Head of caudate nucleus (tissue), 42 donors: ENCODE measurements at places on chromosomes 13 and 19.

DNA sequence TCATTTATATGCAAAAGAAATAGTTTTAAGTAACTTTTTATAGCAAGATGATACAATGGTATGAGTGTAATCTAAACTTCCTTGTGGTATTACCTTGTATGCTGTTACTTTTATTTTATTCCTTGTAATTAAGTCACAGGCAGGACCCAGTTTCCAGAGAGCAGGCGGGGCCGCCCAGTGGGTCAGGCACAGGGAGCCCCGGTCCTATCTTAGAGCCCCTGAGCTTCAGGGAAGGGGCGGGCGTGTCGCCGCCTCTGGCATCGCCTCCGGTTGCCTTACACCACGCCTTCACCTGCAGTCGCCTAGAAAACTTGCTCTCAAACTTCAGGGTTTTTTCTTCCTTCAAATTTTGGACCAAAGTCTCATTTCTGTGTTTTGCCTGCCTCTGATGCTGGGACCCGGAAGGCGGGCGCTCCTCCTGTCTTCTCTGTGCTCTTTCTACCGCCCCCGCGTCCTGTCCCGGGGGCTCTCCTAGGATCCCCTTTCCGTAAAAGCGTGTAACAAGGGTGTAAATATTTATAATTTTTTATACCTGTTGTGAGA is 10.2 kb downstream of the PLPPR3 start:
- no peak for DNase-seq

- no peak for DNase-seq
Observed at GRCh38 chr19:11252665-11253355, 9.5 kb downstream of the DOCK6 start.

DNA sequence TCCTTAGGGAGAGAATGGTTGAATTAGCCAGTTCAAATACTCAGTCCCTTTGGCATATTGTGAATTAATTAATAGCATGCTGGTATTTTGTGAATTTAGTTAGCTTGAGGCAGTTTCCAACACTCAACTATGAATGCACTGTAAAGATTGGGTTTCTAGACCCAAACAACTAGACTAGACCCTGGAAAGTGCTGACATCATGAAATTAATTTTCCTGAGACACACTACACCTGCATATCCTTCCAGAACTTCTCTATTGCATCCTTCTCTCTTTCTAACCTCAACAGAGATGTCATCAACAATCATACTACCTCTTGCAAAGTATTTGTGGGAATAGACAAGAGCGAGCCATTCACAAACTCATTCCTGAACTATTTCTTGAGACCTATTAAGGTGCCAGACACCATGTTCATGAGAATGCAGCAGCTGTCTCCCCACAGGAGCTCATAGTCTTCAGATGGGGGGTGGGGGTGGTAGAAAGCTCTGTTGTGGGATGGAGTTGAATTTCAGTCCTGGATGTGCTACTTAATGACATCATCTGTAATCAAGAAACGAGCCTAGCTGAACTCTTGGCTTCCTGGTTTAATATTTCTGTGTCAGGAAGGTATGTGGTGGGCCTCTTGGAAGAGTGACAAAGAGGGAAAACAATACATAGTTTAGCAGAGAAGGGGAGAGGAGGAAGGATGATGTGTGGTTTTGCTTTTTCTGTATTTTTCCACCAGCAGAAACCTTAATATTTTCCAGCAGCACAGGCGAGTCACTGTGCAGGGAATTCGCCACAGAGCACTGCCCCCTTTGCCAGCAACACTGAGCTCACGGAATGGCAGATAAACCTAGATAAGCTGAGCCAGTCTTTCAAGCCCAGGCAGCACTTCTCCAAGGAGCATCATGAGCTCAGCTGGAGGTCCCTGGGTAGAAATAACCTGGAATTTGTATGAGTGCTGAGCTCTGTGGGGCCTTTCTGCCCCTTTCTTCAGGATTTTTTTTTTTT is 53.1 kb upstream of the CYSLTR2 start:
- DNase-seq, result no peak

DNA sequence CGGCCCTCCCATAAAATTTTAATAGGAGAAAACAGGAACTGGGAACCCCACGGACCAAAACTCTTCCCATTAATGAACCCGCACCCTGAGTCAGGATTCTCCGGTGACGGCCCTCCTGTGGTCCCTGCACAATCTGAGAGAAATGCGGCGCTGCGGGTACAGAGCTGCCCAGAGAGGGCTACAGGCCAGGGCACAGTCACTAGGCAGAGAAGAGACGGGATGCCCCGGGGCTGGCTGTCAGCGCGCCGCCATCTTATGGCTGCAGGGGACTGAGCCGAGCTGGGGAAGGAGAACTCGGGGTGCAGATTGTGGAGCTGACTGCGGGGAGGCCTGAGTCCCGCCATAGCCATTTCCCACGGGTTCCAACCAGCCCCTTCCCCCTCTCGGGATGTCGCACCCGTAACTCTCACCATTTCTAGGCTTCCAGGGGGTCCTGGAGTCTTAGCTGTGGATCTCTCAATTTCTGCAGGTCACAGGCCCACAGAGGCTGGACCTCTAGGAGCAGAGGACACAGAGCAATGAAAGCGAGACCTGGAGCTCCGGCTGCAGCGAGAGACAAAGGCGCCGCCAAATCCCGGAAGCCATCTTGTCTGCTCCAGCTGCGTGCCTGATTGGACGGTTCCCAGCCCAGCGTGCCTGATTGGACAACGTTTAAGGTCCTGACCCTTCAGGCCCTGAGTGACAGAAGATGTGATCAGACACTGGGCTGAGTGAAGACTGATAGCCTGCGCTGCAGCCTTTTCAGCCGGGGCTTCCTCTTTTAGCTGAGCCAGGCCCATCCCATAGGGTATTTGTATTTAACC is at the start of gene ZNF675:
TSS of gene ZNF675 (minus strand) at position 592 of the 803 bp plus-strand sequence. CDS start at position 413, 179 bp downstream.
- peak; percentile 90 for DNase-seq

DNA sequence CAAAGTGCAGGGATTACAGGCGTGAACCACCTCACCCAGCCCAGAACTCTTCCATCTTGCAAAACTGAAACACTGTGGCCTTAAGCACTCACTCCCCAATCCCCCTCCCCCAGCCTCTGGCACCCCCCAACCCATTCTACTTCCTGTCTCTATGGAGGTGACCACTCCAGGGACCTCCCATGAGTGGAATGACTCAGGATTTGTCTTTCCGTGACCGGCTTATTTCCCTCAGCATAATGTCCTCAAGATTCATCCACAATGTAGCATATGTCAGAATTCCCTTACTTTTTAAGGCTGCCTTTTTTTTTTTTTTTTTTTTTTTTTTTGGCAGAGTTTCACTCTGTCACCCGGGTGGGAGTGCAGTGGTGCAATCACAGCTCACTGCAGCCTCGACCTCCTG is 3.6 kb upstream of the F2RL3 start:
- no peak for DNase-seq

GRCh38 chr13:108980237-108980636 is 350.8 kb downstream of the MYO16 start:
- no peak for DNase-seq

- no peak for DNase-seq
Observed at GRCh38 chr19:728011-728410, 19.3 kb downstream of the PALM start.

- DNase-seq, result peak; percentile 73
Observed at GRCh38 chr19:38274739-38275138, 10.4 kb downstream of the SPINT2 start.

DNA sequence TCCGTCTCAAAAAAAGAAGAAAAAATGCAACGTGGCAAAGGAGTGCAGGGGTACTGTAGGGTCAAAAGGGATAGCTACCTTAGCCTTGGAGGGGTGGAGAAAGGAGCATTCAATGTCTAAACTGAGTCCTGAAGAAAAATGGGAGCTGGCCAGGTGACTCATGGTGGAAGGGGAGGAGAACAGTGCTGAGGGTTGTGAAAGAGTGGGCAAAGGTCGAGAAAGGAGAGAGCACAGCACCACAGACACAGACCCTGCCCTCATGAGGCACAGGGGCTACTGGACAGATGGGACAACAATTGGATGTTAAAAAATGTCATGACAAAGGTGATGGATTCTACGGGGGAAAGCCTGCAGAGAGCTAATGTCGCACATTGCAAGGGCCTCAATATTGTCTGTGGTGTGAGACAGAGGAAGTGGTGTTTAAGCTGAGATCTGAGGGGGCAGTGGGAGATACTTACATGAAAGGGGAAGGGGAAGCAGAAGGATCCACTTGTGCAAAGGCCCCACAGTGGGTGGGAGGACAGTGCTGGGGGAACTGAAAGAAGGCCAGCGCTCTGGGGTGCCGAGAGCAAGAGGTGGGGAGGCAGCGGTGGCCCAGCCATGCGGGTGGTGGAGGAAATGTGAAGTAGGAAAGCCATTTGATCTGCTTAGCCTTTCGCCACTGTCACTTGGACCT is 42.9 kb upstream of the URAD start:
- DNase-seq, result peak; percentile 49

GRCh38 chr19:43692385-43692784 is 22.4 kb upstream of the PLAUR start:
- DNase-seq, result no peak

DNA sequence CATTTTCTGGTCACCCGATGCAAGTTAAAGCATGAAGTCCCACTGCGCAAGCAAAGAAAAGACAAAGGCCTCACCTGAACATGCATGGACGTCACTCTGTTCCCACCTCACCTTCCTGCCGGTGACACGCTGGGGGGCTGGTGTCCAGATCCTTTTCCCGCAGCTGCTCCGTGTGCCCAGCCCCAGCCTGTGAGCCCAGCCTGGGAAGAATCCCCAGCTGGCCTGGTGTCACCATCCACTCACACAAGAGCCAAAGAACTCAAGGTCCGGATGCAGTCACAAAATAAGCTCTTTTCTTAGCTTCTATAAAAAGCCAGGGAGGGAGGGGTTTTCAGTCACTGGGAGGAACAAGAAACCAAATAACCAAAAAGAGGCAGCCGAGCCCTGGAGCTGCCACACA is 249.9 kb downstream of the COL4A1 start:
- no peak for DNase-seq

- no peak for DNase-seq
Observed at GRCh38 chr19:50632151-50632835, 7.4 kb downstream of the SYT3 start.

DNA sequence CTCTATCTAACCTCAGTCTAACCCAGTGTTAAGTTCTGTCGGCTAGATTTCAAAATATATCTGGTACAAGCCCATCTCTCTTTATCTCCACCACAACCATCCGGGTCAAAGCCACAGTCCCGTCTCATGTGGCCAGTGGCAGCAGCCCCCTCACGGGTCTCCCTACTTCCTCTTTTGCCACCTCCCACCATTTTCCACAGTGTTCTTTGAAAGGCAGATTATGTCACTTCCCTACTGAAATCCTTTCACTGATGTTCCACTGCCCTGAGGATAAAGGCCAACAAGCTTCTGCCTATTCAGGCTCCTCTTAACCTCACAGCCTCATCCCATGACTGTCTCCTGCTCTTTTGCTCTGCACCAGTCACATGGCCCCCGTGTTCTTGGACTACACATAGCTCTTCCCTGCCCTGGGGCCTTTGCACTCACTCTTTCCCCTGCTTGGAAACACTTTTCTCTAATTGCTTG is 117.2 kb downstream of the UBL3 start:
- DNase-seq, result no peak

DNA sequence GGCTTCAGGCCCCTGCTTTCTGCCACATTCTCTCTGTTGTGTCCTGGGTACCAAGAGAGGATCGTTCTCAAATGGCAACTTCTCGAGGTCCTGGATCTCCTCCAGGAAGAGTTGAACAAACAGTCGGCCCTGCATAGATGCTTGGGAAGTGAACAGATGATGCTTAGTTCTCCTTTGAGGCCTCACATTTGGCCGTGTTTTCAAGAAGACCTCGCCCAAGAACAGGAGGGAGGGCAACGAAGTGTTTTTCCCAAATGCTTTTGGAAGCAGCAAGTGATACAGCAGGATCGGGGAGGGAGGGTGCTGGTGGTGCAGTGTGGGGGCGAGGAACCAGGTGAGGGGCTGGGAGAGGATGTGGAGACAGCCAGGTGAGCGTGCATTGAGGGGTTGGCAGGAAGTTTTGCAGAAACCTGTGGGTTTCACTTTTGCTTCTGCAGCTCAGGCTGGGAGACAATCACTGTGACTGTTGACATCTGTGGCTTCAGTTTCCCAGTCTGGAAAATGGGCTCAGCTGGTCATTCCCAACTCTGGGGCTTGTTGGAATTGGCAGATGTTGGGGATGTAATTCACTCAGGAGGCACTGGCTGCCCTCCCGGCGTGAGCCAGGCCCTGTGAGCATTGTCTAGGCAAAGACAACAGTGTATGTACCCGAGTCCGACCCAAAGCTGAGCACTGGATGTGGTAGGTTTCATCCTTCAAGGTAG is 21.6 kb downstream of the MAST3 start:
- DNase-seq, result peak; percentile 89

DNA sequence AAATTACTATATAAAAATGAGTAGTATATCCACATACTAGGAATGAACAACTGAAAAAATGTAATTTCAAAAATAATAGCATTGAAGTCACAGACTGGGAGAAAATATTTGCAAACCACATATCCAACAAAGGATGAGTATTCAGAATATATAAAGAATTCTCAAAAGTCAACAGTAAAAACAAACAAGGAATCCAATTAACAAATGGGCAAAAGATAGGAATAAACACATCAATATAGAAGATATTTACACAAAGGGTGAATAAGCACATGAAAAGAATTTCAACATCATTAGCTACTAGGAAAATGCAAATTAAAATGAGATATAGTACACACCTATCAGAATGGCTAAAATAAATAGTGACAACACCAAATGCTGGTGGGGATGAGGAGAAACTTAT is 37.0 kb downstream of the MYCBP2 start:
- no peak for DNase-seq

DNA sequence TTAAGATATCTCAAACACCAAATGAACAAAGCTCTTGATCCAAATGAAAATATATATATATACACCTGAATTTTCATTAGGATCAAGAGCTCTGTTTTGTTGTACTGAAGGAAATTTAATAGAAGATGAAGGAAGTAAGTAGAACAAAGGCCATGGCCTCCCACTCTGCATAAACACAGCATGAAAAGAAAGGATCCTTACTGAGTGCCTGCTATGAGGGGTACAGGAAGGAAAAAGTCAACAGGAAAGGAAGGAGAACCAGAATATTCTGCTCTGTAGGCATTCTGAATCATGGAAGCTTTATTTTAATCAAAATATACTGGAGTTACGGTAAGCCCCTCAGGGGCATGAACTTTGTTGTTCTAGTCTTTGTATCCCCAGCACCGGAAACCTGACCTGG is 22.1 kb downstream of the TMTC4 start:
- no peak for DNase-seq

DNA sequence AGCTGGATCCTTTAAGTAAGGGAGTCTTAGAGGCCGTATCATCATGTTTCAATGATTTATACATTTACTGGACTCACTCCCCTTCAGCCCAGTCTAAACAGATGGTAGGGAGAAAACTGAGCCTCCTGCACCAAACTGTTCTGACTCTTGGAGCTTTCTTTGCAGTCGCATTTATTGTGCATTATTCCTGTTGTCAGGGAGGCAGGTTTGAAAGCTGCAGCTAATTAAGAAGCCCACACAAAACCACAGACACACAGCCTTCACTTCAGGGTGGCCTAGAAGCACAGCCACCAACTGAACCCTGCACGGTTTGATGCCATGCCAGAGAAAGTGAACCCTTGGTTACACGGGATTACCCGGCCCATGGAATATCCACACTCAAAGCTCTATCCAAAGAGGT is 911.0 kb downstream of the UQCRFS1 start:
- no peak for DNase-seq

GRCh38 chr19:14248578-14249011 is 42.6 kb upstream of the ADGRL1 start:
- peak; percentile 57 for DNase-seq
